ENCODE measurements at places on chromosomes 7 and 10.
A peak's percentile ranks its signal among the peaks of the same experiment; 100 is the strongest.

- no peak for DNase-seq
Measured at GRCh38 chr7:51035716-51036115, 253.0 kb upstream of the GRB10 start.

DNA sequence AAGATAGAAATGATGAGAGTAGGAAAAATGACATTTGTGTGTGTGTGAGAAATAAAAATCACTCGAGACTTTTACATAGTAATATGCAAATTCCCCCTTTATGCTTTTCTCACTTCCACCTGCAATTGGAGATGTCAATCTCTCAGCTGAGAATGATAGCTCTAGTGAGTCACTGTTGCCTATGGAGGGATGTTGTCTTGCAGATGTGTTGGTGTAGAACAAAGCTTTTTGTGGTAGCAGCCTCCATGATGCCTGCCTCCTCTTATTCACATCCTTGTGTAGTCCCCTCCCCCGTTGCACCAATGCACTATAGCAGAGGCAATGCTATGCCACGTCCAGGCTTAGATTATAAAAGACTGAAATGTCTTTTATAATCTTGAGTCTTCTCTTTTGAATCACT, 33.8 kb downstream of the SPAG6 start:
- DNase-seq: peak; percentile 71

GRCh38 chr10:12348870-12349628, at the start of gene CAMK1D:
Gene CAMK1D, plus strand, starts transcription at chr10:12349547.
- peak; percentile 81 for DNase-seq

DNA sequence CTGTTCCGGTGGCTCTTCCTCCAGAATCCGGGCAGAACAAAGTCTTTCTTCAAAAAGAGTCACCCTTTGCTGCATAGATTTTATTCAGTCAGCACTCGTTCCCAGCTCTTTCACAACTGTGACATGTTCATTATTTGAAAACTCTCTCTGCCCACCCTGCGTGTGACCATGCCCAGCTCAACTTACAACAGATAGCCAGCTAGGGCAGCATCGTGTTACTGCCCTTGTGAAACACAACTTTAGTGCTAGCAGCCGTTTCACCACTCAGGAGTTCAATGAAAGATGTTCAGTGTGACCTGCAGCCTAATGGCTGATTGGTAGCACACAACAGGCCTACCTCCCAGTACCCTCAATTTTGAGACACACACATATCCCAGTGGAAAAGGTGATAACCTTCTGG, 57.9 kb downstream of the ZNF438 start:
- DNase-seq: no peak

All from stimulated activated CD4-positive, alpha-beta T cell treated with anti-CD3 and anti-CD28 coated beads, Interleukin-4, amount 100 ng/mL, for 24 hours (primary cell).